NK-92 treated with Interleukin-12 subunit alpha and Interleukin-12 subunit beta, amount 100 ng/mL, for 24 hours (cell line): ENCODE measurements at places on chromosomes 6 and 20.

DNA sequence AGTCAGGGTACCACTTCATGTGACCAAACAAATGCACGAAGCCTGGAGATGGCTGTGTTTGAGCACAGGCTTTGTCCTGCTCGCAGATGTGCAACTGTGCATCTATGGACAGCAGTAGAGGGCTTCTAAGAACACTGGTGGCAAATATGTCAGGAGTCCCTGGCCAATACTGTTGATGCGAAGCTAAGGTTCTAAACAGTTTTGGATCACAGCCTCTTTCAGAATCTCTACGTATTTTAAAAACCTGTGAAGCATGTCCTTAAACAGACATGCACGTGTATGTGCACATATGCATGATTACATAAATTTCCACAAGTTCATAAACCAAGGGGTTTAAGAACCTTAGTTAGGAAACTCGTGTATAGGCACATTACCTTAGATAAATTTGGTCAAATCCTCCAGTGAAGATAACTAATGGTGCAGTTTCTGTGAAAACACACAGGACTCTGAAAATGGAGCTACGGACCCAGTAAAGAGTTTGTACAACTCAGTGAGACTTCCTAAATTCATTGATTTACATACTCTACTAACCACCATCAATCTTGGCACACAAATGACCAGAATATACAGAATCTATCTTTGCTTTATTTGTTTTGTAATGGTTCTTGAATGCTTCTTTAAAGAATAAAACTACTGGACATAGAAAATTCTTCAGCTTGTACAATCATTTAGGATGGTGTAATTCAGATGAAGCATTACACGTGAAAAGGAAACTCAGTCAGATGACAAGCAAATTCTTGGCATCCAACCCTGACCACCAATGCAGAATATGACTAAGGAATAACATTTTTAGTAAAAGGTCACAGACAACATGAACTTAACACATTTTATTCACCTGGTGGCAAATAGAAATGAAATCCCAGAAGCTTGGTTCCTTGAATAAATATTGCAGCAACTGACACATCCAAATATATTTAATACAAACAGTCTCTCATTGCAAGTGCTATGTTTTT, 27.4 kb downstream of the KCNQ5 start:
- no peak for DNase-seq

DNA sequence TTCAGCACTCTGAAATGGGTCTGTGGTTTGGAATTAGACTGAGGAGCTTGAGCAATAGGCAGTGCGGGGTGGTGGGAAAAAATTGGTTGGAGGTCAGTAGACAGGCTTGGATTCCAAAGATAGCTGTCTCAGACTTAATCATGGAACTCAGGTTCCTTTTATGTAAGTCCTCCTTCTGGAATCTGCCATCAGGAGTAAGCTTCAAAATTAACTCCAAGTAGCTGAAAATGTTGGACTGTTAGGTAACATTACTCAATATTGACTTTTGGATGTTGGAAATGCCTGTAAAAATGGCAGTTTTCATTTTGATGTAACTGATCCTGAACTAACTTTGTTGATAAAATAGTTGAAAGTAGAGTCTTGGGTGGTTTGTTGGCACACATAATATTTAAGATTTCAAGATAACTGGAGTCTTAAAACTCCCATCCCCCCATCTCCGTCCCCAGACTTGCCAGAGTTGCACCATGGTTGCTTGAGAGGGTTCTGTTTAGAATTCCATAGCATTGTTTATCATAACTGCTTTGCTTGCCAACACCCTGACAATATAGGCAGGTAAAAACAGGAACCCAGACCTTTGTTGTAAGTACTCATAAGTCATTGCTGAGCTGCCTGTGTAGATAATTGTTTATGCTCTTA, 83.0 kb downstream of the PHF20 start:
- DNase-seq, result no peak

- no peak for DNase-seq
These were observed 120.1 kb upstream of the PHACTR3 start for GRCh38 chr20:59484228-59484627.

GRCh38 chr20:20712004-20712473, 405 bp downstream of the RALGAPA2 start:
- DNase-seq, result peak; percentile 32

DNA sequence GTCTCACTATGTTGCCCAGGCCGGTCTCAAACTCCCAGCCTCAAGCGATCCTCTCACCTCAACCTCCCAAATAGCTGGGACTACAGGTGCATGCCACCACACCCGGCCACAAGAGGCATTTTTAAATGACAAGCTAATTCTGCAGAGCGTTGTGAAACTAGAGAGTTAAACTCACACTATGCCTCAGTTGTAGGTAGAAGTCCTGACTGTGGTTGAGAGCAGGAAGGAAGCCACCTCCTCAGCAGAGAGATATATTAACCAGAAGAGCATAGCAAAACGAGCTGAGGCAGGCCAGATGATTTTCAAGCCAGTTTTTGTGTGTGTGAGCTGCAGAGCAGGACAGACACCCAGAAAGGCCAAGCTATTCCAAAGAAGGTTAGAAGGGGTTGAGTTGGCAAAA, 150.3 kb downstream of the MBOAT1 start:
- DNase-seq, result no peak

- DNase-seq, result no peak
These were observed 18.3 kb downstream of the ENPP3 start for GRCh38 chr6:131655387-131655786.

- no peak for DNase-seq
These were observed 8.9 kb downstream of the SIRPA start for GRCh38 chr20:1904135-1904534.

DNA sequence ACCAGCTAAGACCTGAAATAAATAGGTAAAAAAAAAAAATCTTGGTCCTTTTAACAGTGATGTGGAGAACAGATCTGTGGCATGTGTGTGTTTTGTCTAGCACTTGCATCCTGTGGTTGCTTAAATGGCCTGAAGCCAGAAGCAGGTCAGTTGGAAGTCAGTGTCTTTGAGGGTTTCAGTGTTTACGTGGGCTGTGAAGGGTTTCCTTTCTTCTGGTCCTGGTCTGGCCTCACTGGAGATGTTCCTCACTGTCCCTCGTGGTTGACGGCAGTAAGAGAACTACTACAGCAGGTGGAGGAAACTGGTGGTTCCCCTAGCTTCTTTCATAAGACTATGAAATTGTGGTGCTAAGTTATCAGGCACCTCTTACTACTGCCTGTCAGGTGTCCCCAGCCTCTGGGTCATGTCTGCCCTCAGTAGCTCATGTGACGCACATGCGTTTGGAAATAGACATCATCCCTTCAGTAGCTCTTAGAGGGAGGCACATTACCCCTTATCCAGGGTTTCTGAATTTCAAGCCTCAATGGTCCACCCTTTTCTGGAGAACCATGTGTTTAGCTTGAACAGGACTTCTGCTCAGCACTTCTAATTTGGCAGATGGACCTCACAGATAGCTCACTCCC, 59.4 kb upstream of the SCP2D1 start:
- no peak for DNase-seq

- DNase-seq, result no peak
These were observed 65.9 kb downstream of the CEBPB start for GRCh38 chr20:50256577-50256976.

- no peak for DNase-seq
These were observed 31.5 kb upstream of the EDN3 start for GRCh38 chr20:59268870-59269269.

DNA sequence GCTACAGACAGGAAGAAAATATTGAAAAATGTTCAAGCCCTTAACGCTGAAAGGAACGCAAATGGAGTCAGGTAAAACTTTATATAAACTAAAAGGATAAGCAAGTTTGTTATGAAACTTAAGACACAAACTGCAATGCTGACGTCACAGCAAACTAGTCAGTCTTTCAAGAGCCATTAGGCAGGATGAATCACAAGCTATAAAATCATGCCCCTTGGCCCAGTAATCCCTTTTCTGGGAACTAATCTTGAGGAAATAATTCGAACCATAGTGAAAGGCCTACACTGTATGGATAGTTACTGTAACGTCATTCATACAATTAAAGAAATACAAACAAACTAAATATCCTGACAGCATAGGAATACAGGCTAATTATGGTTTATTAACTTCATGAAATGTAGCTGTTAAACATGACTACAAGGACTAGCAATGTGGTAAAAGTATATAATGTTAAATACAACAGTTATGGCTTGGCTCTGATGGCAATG, 42.7 kb upstream of the HINT3 start:
- DNase-seq, result no peak

- DNase-seq, result no peak
These were observed 371.4 kb upstream of the ID4 start for GRCh38 chr6:19465760-19466159.

DNA sequence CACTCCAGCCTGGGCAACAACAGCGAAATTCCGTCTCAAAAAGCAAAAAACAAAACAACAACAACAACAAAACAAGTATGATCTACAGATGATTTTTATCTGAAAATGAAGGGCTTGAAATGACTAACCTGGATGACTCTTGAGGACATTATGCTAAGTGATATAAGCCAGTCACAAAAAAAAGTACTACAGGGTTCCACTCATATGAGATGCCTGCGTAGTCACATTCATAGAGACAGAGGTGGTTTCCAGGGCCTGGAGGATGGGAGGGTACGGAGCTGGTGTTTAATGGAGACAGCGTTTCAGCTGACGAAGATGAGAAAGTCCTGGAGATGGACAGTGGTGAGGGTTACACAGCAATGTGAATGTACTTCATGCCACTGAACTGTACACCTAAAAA, 8.3 kb upstream of the INSM1 start:
- DNase-seq, result no peak

DNA sequence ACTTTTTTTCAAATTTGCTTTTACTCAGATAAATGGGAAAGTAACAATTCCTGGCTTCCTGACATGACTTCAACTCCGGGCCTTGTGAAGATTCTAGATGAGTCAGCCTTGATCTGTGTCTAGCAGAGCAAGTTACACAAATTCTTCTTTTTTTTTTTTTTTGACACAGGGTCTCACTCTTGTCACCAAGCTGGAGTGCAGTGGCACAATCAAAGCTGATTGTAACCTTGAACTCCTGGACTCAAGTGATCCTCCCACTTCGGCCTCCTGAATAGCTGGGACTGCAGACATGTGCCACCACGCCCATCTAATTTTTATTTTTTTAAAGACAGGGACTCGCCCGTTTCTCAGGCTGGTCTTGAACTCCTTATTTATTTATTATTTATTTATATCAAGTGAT, 7.3 kb upstream of the ARHGAP18 start:
- DNase-seq, result no peak
